GM20000 (cell line): ENCODE measurements at places on chromosomes 1 and 21.

GRCh38 chr1:203558064-203558760, 64.3 kb downstream of the OPTC start:
- no peak for DNase-seq

GRCh38 chr1:78283691-78284090, 207.1 kb upstream of the PTGFR start:
- no peak for DNase-seq

DNA sequence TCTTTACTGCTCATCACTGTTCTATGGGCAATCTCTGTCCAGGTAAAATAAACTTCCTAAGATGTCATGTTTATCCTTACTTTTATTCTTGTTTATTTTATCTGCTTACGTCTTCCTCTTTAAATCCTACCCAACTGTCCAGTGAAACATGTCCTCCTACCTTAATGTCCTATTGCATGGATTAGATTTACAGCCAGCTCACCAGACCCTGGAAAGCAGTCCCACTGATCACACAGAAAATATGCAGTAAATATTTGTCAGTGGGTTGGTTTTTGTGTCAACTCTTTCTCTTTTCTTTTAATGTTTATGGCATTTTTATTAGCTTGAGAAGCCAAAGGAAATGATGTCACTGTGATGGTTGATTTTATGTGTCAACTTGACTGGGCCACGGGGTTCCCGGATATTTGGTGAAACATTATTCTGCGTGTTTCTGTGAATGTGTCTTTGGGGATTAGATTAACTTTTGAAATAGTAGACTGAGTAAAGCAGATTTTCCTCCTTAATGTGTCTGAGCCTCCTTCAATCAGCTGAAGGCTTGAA, 258.3 kb downstream of the SRGAP2C start:
- no peak for DNase-seq

GRCh38 chr1:244817415-244817894, 18.0 kb upstream of the COX20 start:
- no peak for DNase-seq

DNA sequence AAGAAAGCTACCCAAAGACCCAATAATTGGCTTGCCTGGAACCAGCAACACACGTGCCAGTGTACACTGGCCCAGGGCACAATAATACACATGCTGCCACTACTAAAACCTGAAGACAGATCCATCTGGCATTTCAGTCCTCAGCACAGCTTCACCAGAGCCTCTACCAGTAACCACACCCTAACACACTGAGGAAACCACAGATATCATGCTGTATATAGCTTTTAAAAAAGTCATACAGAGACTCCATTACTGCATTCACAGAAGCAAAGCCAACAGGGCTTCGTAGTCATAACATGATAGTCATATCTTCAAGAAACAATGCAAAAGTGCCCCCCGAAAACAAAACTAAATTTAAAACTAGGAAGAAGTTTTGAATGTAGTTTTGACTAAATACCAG, 40.6 kb upstream of the NEGR1 start:
- DNase-seq: no peak

- DNase-seq: no peak
These were observed 36.9 kb upstream of the QSOX1 start for GRCh38 chr1:180117764-180118116.

DNA sequence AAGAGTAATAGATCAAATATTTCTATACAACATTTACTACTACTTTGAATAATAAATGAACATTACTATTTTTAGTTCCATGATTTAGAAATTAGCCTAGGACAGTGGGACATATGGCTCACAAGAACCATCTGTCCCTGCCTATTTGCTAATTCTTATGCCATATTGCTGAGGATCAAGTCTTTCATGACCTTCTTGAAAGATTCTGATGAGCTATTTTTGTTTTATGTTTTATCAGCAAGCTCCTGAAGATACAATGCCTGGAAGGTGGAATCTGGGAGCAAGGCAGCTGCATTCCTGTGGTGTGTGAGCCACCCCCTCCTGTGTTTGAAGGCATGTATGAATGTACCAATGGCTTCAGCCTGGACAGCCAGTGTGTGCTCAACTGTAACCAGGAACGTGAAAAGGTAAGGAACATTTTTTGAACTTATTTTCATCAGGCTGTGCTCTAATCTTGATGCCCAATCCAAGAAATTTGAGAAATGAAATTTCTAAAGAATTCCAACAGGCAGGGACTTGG, 326.7 kb downstream of the PAPPA2 start:
- DNase-seq: no peak

GRCh38 chr1:13699510-13699909, 478 bp upstream of the PRDM2 start:
- DNase-seq: peak; percentile 11

DNA sequence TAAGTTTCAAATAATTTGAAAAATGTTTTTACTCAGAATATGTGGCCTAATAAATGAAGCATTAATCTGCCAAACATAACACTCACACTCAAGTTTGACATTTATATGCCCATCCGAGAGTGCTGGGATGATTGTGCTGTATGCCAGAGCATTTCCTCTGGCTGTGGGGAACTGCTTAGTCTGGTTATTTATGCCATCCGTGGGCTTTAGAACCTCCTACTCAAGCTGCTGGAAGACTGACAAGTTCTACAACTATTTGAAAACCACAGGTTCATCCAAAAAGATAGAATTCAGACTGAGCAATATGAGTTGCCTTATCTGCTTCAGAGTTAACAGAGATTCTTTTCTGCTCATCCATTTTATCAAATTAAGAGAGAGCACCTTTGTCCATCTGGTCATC, 25.9 kb downstream of the PCNX2 start:
- DNase-seq: no peak

- DNase-seq: no peak
These were observed 65.2 kb upstream of the TINAGL1 start for GRCh38 chr1:31510853-31511789.

DNA sequence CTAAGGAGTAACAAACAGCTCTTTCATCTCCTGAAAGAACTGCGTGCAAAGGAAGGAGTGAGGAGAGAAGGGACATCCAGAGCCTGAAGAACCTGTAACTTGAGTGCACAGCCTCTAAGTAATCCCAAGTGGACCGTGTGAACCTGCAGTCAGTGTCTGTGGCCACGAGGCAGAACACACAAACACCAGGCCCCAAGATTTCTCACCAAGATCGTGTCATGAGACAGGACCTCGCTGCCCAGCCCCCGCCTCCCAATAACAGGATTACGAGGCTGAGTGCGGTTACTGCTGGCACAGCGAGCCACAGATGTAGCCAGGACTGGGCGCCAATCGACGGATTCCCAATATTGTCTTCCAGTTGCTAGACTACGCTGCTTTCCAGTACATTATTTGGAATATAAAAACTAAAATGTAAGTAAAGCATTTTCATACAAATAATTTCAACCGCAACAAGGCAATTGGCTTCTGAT, 101.3 kb upstream of the SLC25A33 start:
- no peak for DNase-seq

GRCh38 chr1:53476579-53476978, 17.4 kb downstream of the DMRTB1 start:
- DNase-seq: no peak

DNA sequence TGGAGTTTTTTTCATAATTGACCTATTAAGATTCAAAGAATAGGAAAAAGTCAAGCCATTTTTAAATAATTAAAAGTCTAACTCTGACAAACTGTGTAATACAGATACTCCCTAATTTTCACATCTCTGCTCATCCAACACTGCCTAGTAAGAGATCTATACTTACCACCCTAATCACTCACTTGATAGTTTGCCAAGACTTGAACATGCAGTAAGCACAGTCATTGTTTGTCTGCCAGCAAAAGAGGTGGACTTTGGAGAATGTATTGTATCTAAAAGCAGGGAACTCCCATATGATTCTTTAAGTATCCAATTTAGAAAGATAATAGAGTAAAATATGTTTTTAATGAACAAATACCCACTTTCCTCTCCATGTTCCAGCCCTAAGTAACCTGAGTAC, 15.5 kb downstream of the TMEM59 start:
- DNase-seq: no peak

- no peak for DNase-seq
These were observed 3.6 kb downstream of the CHAF1B start for GRCh38 chr21:36388835-36389234.

GRCh38 chr1:44240802-44241671, 27.8 kb downstream of the DMAP1 start:
- DNase-seq: no peak

DNA sequence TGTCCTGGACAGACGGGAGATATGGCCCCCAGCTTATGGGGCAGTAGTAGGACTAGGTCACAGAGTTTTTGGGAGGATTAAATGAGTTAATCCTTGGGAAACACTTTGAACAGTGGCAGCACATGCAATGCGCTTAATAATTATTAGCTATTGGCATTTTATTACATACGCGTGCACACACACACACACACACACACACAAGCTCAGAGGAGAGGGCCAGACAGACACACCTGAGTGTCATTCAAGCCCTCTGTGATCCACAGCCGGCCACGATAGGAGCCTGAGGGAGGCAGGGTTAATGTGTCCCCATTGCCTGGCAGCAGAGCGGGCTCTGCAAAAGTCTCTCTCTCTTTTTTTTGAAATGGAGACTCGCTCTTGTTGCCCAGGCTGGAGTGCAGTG, 37.9 kb downstream of the EPHA2 start:
- no peak for DNase-seq

GRCh38 chr1:229217716-229218115, 53.2 kb upstream of the RAB4A start:
- DNase-seq: no peak

GRCh38 chr1:76343356-76343755, 268.8 kb downstream of the ST6GALNAC3 start:
- no peak for DNase-seq

DNA sequence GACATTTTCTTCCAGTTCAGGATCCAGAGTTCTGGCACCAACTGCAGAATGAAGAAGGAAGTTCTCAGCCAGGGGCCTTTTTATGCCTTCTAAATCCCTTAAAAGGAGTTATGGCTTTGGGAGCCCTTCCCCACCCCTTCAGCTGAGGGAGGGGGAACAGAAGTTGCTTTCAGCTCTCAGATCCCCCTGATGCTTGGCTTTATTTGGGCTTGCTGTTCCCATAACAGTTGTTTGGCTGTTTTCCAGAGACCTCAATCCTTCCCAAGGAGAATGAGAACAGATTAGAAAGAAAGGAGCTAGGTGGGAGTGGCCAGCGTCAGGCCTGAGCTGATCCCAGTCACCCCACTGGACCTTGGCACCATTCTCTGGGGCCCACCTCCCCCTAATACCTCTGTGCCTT, at the start of gene RPE65:
RPE65 (minus strand) TSS at position 54 of the 400 bp plus-strand sequence; CDS start at position 5, 49 bp downstream.
- DNase-seq: no peak

DNA sequence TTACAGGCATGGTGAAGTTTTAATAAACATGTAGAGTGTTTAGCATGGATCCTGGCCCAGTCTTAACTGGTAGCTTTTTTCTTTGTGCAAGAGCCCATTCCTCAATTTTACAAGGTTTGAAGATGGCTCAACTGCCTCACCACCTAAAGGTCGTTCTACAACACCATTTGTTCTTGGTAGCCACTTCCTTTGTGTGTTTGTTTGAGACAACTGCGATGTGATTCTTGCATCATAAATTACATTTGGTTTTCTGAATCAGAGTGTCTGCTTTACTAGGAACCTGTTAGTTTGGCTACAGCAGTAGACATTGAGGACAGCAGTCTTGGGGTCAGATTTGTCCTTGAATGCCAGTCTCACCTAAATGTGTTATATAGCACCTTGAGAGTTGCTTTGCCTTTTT, 3.3 kb downstream of the PLEKHM2 start:
- no peak for DNase-seq

DNA sequence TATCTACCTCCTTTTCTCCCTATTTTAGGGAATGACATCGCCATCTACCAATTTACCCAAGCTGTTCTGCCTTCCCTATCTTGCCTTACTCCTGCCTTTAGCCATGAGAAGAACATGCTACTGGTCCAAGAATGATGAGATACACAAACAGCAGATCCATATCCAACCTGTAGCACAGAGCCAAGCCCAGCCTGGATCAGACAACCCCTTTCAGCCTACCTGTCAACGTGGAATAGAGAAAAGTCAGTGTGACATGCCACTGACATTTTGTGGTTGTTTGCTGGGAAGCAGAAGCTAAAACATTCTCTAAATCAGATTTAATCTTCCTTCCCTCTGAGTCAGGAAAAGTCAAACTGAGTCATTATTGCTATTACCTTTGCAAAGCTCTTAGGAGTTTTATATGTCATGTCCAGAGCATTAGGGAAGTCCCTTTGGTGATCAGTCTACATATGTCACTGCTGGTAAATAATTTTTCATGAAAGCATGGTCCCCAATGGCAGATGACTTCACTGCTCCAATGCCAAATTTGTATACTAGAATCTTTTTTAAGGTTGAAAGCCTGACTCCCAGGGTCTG, 143.1 kb downstream of the TPR start:
- DNase-seq: no peak

GRCh38 chr1:42168391-42168670, 3.8 kb upstream of the GUCA2A start:
- no peak for DNase-seq

DNA sequence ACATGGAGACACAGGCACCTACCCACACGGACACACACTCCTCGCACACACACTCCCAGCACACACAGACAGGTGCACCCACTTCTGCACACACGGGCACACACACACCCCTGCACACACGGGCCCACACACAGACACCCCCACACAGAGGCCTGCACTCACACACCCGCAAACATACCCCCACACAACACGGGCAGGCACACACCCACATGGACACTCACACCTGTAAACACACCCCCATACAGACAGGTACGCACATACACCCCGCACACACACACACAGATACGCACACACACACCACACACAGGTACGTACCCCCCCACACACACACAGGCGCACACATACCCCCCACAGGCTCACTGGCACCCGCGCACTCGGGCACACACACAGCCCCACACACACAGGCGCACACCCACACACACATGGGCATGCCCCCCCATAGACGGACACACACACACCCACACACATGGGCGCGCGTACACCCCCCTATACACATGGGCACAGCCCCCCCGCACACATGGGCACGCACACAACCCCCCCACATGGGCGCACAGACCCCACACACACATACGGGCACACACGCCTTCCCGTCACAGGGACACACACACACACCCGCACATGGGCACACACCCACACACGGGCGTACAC, 6.1 kb downstream of the ATAD3A start:
- DNase-seq: peak; percentile 21

DNA sequence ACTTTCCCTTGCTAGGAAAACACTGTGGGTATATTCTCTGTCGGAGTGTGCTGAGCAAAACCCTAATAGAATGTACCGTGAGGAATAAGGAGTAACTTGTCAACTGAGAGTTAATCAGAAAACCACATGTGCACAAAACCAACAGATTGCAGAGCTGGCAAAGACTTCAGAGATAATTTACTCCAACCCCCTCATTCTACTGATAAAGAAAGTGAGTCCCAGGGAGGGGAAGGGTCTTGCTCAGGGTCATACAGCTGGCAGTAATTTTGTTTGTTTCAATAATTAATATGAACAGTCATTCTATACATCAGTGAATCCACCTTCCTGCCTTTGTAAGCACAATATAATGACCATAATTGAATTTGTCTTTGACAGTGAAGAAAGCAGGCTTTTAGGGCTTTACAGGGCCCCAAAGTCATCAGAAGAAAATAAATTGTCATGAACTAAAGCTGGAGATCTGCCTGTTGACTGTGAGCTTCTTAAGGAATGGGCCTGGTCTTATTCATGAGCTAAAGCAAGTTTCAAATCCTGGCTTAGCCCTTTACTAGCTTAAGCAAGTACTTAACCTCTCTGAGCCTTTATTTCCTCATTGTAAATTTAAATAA, 67.2 kb upstream of the HOOK1 start:
- DNase-seq: no peak

- DNase-seq: no peak
These were observed 46.0 kb downstream of the OPTC start for GRCh38 chr1:203539831-203540546.

GRCh38 chr21:41289431-41289830, 27.2 kb upstream of the FAM3B start:
- no peak for DNase-seq
